NCI-H2171 (cell line): ENCODE measurements at places on chromosomes 7 and 10.

DNA sequence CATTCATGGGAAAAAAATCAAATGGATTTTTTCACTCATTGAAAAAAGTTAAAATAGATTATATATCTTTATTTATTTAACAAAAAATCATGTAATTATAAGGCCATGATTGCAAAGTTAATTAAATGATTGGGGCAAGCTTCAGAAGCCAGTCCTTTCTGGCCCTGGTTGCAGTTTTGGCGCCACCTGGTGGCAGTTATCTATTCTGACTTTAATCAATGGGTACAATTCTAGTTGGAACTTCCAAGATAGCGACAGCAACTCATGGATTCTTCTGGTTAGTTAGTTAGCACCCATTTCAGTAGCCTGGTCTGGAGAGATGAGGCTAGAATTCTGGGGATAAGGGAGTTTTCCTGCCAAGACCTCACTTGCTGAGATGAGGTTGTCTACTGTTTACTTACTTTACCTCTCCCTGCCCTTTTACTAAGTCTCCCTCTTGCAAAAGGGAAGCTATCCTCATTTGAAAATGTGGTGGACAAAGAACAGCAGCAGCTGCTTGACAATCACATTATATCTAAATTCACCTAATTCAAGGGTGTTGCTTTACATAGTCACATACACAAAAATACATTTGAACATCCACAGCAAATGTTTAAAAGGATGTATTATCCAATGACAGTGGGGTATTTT lies 42.3 kb downstream of the NOC3L start:
- DNase-seq: peak; percentile 17

DNA sequence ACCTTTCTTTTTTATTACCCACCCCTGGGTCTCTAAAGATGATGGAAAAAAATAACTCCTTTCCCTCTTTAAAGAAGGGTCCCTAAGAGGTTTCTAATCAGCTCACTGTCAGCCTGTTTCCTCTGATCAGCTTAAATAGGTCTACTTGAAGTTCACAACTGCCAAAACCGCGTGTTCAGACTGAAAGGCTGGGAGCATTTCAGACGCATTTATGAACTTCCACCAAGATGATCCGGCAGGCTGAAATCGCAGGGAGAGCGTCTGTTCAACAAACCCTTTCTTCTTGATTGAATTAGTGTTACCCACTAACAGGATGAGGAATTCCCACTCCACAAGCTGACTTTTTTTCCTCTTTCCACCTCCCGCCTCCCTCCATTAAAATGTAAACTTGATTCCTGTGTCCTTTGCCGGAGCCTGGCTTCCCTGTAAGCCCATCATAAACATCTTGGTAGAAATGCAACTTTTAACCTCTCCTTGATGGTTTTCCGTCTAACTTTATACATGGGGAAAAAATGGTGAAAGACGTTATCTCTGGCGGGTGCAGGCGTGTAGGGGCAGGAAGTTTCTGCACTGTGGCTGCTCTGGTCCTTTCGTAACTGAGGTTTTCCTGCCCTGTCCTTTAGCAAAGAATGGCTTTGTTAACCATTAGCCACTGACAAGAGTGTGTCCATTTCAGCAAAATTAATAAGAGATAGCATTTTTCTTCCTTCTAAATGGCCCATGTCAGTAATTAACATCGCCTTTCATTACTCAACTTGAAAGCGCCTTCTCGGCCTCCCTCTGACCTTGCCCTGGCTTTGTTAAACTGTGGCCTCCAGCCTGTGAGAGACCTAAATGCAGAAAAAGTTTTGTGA lies 130.7 kb downstream of the BAMBI start:
- DNase-seq: no peak

DNA sequence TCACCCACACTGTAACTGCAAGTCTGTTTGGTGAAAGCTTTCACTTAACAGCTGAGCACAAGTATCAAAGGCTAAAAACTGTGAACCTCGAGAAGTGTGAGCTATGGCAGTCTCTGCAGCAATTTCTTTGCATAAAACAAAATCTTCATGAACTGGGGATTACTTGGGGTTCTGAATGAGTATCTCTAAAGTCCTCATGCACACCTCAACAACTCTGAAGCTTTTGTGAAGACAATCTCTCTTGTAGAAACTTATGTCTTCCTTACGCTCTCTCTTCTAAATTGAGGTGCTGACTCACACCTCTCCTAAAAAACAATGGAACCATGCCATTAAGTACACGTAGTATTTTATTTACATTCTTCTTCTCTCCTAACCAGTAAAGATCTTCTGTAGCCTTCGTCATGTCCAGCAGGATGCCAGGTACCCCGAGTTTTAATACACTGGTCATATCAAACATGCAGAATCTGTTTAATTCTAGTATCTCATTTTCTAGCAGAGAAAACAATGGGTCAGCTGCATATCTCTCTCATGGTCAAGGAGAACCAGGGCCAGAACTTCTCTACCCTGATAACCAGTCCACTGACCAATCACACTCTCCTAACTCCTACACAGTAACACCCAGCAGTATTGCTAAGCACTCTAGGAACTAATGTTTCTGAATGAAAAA lies 76.9 kb downstream of the UBE2H start:
- no peak for DNase-seq

GRCh38 chr7:135964791-135965190 lies 12.4 kb downstream of the MTPN start:
- no peak for DNase-seq

GRCh38 chr7:159048656-159049055 lies 96.0 kb downstream of the VIPR2 start:
- no peak for DNase-seq

DNA sequence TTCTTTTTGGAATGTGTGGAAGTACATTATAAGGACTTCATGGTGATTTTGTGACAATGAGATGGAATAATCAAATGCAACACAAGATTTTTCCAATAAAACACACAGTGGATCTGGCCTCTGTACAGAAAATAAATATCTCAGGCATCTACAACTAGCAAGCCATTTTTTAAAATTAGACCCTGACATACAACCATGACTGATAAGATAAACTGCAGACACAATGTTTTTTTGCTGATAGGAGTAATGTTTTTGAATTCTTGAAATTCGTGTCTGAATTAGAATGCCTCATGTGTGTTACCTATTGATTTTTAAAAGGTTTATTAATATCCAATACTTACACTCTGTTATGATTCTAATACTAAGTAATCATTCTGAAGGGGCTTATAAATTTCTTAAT lies 328.1 kb downstream of the HGF start:
- DNase-seq: no peak

- no peak for DNase-seq
Observed at GRCh38 chr10:118569241-118569881, 26.1 kb downstream of the PRLHR start.

DNA sequence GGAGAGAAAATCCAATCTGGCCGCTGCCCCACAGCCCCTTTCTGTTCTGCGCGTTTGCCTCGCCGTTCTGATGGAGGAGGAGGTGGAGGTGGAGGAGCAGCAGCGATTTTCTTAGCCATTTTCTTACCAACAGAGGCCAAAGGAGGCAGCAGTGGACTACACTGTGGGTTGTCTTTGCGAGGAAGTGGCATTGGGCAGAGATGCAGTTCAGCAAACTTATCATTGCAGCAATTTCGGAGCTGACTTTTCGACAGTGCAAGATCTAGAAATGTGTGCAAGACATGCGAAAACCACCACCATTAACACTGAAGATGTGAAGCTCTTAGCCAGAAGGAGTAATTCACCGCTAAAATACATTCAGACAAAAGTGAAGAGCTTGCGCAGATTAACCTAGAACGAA lies 1.9 kb upstream of the ARL4A start:
- DNase-seq: no peak

DNA sequence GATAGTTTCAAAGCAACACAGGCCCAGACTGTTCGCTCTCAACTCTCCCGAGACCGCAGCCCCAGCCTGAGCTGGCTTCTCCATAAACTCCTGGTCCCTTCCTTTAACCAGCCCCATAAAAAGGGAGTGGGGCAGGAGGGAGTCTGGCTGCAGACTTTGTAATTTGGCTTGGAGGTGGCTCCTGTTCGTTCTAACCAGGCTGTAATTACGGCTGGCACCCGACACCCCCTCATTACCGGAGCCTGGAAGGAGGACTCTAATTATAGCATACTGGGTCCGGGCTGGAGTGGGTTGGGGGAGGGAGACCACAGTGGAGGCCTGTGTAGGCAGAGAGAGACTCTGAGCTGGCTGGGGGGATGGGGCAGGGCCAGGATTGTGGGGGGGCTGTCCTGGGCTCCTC lies 49.7 kb downstream of the UNC5B start:
- DNase-seq: no peak

GRCh38 chr10:17026686-17027485 lies 102.7 kb downstream of the CUBN start:
- DNase-seq: no peak

- DNase-seq: no peak
Observed at GRCh38 chr10:113093188-113094113, 143.4 kb downstream of the TCF7L2 start.

DNA sequence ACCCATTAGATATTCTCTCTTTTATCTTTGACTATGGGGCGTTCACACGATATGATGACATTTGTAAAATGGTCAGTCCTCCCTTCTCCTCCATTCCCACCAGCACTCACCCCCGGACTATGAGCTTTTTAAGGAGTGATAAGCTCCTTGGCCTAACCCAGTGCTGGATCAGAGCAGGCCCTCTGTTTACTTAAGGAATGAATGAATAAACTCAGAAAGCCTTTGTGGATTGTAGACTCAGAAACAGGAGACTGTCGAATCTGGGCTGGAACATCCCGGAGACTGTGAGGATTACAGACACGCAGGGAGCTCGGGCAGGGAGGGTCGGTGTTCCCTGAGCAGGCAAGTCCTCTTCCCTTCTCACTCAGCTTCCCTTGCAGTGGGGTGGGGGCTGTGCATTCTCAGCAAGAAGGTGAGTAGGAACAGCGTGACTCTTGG lies 6.8 kb upstream of the ZCCHC24 start:
- no peak for DNase-seq

DNA sequence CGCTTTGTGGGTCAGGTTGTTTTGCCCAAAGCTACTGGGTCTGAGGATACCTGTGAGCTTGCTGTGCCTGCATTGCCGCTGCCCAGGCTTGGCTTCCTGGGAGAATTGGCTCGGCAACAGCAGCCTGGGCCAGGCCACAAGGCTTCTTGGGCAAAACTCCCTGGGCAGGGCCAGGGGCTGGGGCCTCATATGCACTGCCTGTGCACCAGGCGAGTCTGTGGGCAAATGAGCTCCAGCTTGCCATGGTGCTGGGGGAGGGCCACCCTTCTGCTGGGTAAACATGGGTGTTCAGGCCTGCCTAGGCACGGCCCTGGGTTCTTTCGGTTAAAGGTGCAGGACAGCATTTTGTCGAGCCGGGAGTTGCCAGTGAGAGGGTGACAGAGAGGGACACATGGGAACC lies 19.4 kb downstream of the ZMIZ1 start:
- DNase-seq: no peak

GRCh38 chr7:83987764-83988163 lies 206.8 kb downstream of the SEMA3A start:
- DNase-seq: no peak

GRCh38 chr10:49784681-49785080 lies 22.6 kb upstream of the OGDHL start:
- no peak for DNase-seq

- DNase-seq: no peak
Observed at GRCh38 chr10:43287056-43288007, 20.5 kb upstream of the RASGEF1A start.

- no peak for DNase-seq
Observed at GRCh38 chr10:46526682-46527038, 29.8 kb downstream of the GPRIN2 start.

DNA sequence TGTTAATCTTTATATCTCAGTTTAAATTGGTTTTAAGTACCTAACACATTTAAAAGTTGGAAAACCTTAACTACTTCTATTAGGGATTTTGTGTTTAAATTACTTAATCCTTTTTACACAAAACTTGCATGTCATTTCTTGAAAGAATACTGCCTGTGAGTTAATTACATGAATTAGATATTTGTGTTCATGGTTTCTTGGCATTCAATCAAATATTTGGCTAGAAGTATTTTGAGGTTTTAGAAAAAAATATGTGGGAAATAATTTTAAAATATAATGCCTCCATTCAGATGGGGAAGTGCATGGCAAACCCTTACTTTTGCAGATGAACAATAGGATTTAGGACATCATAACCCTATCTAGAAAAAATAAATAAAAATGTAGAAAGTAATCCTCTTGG lies 186.5 kb upstream of the SEMA3E start:
- DNase-seq: no peak

- DNase-seq: no peak
Observed at GRCh38 chr7:81869670-81870069, 99.8 kb upstream of the HGF start.

- no peak for DNase-seq
Observed at GRCh38 chr10:75449382-75450074, 18.1 kb downstream of the LRMDA start.

GRCh38 chr7:15839416-15840100 lies 153.1 kb upstream of the MEOX2 start:
- peak; percentile 91 for DNase-seq

DNA sequence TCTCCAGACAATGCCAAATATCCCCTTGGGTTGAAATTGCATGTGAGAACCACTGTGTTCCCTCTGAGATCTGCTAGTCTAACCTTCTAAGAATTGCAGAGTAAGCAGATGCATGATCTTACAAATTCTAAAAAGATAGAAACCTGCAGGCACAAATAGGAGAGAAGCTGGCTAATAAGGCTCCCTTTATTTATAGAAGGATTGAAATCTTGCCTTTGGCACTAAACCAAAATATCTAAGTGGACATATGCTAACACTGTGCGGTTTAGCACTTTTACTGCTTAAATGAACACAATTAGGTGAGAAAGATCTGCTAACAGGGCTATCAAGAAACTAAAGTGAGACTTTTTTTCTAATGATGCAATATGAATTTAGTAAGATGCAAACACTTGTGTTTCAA lies 225.5 kb downstream of the DOCK4 start:
- DNase-seq: peak; percentile 20

DNA sequence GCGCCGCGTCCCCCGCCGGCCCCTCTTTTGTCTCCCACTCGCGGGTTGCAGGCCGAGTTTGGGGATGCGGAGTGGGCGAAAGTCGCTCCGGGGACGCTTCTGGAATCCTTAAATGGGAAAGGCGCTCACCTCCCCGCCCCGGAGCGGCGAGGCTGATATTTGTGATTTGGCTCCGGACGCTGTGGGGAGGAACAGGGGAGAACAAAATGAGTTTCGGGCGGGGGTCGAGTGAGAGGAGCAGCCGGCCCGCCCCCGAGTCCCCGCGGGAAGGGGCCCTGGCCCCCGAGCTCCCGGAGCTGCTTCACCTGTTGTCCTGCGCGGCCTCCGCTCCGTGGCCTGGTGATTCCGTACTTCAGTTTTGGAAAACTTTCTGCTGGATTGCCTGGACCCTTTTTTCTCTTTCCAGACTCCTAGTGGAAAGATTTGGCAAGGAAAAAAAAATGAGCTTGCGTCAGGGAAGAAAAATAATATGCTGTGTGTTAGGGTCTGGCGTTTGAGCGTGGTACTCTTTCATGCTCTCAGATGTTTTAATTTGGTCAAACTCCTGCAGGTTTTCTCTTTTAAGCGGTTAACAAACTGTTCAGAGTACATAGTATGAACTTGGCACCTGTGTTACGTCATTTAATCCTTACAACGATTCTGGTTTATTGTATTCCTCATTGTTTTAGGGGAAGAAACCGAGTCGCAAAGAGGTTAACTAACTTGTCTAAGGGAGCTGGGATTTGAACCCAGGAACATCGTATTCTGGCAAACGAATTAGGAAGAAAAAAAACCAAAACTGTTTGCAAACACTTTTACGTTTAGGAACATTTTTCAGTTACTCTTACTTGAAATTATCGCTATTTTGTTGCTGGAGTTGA lies 924 bp downstream of the BMPR1A start:
- DNase-seq: no peak
